AG10803 (cell line): ENCODE measurements at places on chromosomes 13 and 19.

DNA sequence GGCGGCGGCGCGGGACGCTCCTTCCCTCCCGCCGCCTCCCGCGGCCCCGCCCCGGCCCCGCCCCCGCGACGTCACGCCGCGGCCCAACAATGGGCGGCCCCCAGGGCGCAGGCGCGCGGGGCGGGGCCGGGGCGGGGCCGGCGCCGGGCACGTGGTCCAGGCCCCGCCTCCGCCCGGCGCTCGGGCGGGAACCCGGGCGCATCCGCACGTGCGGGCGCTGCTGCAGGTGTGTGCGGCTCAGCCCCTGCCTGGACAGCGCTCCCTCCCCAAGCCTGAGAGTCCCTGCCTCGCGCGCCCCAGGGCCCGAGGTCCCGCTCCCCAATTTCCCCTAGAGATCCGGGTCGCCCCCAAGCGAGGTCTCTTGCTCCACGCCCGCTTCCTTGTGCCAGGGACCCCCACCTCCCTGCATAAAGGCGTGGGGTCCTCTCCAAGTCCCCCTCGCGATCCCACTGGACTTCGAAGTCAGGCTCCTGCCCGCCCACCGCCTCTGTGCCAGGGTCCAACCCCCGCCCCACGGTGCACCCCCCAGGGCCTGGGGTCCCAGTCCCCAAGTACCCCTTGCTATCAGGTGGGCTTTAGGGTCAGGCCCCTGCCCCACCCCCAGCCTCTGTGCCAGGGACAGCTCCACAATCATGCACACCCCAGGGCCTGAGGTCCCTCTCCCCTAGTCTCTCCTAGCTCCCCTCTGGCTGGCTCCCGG is at the start of gene MEX3D:
Gene MEX3D (minus strand): TSS at position 6 of the 700 bp plus-strand sequence. CDS start 267 bp downstream, outside the sequence.
- DNase-seq, result peak; percentile 56

DNA sequence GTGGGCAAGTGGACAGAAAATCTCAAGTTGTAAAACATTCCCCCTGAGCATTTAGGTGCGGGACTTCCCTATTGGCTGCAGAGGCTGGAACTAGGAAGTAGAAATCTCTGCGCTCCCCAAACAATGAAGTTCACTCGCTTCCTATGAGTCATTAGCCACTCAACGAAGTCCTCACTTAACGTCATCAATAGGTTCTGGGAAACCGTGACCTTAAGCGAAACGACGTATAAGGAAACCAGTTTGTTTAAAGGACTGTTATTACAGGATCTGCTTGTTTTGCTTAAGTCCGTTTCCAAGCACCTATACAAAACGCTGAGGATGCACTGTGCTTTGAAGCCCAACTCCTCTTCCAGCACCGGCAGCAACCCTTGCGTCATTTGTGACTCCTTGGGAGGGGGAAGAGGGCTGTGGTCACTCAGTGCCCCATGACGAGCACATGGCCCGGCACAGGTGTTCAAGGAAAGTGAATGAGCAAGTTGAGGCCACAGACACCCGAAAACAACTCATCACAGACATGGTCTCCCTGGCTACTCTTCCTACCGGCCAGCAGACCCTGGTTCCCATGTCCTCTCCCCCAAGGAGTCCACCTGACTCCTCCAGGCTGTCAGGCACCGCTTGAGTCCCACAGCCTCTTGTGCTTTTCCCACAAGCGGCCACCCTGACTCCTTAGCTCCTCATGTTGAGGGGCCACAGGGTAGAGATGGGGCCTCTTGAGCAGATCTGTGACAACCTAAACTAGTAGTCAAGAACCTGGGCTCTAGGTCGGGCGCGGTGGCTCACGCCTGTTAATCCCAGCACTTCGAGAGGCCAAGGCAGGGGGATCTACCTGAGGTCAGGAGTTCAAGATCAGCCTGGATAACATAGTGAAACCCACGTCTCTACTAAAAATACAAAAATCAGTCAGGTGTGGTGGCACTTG is 4.8 kb downstream of the RPS16 start:
- peak; percentile 19 for DNase-seq

DNA sequence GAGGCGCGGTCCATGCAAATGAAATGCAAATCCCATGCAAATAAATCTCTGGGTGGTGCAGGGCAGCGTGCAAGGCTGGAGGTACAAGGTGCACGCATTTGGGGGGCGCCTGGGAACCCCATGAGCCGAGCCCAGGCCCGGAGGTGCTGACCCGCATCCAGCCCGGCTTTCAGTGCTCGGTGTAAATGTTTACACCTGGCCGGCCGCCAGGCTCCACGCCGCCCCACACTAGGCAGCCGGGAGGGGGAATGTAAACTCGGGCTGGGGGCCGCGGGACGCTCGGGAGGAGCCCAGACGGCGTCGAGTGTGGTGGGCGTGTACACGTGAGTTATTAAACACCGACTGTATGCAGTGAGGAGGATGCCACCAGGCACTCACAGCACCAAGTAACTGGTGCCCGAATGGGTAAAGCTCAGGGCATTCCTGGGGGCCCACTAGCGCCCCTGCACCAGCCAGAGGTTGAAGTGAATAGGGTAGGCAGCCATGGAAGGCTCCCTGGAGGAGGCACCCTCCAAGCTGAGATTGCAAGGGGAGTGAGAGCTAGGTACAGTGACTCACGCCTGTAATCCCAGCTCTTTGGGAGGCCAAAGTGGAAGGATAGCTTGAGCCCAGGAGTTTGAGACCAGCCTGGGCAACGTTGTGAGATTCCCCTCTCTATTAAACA is 17.2 kb downstream of the FUT6 start:
- no peak for DNase-seq

GRCh38 chr13:99657848-99658260 is 156.6 kb downstream of the TM9SF2 start:
- peak; percentile 23 for DNase-seq

GRCh38 chr13:75391432-75392100 is 90.4 kb downstream of the TBC1D4 start:
- DNase-seq, result no peak

- peak; percentile 94 for DNase-seq
Observed at GRCh38 chr19:3404324-3405260, 38.2 kb downstream of the NFIC start.
